ENCODE measurements at places on chromosomes 11 and 22. TPM values are rescaled to one million over a fixed set of nuclear protein-coding genes. Genes with fewer than 3 reads are reported as not detected.
A peak's percentile ranks its signal among the peaks of the same experiment; 100 is the strongest.

The NTM gene
- 3.6 TPM for total RNA-seq

The MPPED2 gene
- total RNA-seq: 50.2 TPM

The SELENOM gene
- 35.4 TPM for total RNA-seq

The SLN gene
- total RNA-seq: not detected

- H3K4me1 ChIP-seq: no peaks in the 10 kb centered on the region
- H3K36me3 ChIP-seq: no peaks in the 10 kb centered on the region
These were observed 220.7 kb downstream of the SWAP70 start for GRCh38 chr11:9884601-9885000.

GRCh38 chr22:24564376-24565058 lies 8.7 kb downstream of the SNRPD3 start:
- H3K36me3 ChIP-seq: peaks cover 14% of the 10 kb centered on the region
- H3K4me1 ChIP-seq: no peaks in the 10 kb centered on the region

DNA sequence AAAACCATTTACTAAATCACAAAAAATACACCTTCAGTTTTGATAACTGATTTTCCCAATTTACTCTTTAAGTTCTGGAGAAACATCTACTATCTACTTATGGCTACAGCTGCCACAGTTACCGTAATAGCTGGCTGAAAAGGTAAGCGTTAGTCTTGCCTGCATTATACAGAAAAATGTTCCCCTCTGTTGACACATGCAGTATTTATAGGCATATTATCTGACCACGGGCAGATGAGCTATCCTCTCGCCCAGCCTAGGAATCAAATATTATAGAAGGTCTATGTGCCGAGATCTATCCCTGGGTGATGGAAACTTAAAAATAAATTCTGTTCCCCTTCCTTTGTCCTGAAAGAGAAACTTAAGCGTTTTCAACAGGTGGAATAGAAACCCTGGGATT lies 283.8 kb downstream of the CADM1 start:
- H3K27ac ChIP-seq: no peak overlapping the region
- DNase-seq: no peak
- H3K27me3 ChIP-seq: no peaks in the 10 kb centered on the region
- no peaks in the 10 kb centered on the region for H3K4me1 ChIP-seq
- H3K4me3 ChIP-seq: no peak overlapping the region

DNA sequence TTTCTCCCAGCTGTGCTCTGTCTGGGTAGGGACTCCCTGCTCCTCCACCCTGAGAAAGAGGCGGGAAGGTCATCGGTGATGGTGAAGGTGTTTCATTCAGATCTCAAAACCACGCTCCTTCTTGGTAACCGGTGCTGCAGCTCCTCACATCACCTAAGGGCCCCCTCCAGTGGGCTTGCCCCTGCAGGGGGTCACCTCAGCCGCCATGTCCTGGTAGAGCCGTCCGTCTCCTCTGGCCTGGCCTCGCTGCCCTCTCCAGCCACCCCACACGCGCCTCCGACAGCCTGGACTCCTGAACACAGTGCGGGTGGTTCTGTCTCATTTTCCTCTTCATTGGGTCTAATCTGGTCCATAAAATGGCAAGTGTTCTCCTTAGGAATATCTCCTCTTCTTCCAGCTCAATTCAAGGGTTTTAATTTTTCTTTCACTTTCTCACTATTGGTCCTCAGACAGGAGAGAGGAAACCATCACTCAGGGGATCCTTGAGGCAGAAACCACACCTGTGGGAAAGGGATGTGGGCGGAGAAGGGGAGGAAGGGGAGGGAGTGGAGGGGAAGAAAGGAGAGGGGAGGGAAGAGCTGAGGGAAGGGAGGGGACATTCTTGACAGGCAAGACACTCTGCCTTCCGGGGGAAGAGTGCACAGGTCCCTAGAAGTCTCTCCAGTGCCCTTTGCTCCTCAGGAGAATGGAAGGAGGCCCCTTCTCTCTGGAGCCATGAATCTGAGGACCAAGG lies 1338.4 kb downstream of the TBC1D22A start:
- H3K36me3 ChIP-seq: no peaks in the 10 kb centered on the region
- peaks cover 2% of the 10 kb centered on the region for H3K4me1 ChIP-seq
- no peak overlapping the region for H3K27ac ChIP-seq
- no peak for DNase-seq
- peaks cover 13% of the 10 kb centered on the region for H3K27me3 ChIP-seq

DNA sequence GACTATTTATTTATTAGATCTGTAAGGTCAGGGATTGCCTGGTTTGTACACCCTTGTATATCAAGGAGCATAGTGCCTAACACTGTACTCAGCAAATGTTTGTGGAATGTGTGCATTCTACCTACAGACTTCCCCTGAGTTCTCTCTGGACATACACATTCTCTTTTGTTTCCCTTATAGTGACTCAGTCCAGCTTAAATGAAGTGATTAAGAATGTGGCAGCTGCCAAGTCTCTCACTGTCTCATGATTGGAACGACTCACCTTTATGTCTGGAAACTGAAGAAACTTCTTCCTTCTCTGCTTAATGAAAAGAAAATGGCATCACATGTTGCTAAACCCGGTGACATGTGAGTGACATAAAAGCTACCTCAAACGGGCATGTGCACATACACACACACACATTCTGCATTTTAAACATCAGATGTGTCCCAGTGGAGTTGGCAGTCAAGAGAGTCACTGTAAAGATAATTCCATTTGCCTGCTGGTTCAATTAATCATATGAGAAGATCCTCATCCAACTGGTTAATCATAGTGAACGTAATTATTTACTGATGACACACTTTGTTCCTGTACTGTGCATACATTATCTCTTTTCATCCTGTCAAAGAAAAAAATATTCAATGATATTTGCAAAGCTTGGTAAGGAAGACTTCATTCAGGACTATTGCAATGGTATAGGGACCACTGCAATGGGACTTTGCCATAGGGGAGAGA lies 42.8 kb downstream of the GLYAT start:
- H3K27me3 ChIP-seq: peaks cover under 1% of the 10 kb centered on the region
- no peak overlapping the region for H3K27ac ChIP-seq
- H3K4me1 ChIP-seq: no peaks in the 10 kb centered on the region
- no peaks in the 10 kb centered on the region for H3K36me3 ChIP-seq
- no peak overlapping the region for H3K4me3 ChIP-seq

DNA sequence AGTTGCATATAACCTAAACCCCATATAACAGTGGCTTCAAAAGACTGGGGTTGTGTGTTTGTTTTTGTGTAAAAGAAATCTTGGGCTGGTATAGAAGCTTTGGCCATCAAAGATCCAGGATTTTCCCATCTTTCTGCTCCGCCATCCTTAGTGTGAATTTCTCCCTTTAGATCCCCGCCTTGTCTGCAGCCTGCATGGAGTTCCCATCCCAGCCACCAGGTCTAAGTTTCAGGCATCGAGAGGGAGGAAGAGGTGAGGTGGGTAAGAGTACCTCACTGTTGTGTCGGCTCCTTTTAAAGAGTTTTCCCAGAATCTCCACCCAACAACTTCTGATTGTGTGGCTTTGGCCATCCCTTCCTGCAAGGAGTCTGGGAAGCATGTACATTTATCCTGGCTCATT lies 195.5 kb upstream of the SORL1-AS1 start:
- H3K36me3 ChIP-seq: no peaks in the 10 kb centered on the region
- H3K27me3 ChIP-seq: peaks cover 1% of the 10 kb centered on the region
- H3K4me3 ChIP-seq: no peak overlapping the region
- H3K4me1 ChIP-seq: no peaks in the 10 kb centered on the region
- no peak overlapping the region for H3K27ac ChIP-seq

DNA sequence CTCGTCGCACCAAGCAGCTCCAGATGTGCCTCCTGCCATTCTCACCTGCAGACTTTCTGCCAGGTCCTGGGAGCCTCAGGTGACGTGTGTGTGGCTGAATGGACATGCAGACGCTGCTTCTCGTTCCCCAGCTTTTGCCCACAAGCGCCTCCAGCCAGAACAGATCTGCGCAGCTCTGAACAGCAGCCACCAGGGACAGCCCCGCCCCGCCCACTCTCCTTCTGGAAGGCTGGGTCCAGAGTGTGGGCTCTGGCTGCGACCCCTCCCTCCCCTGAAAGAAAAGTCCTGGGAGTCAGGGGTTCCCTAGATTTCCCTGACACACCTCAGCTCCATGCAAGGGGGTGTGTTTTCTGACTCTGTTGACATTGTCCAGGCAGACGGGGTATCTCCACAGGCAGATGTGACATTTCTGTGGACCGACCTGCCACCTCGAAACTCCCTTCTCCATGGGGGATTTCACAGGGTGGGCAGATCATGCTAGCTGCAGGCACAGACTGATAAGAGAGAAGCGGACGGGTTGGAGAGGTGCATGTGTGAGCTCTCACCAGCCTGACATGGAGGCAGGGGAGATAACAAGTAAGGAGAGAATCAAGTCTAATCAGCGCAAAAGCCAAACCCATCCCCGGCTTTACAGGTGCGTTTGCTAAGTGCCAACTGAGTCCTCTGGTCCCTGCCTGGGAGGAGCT lies 19.8 kb downstream of the SLCO2B1 start:
- peaks cover 7% of the 10 kb centered on the region for H3K27me3 ChIP-seq
- H3K27ac ChIP-seq: no peak overlapping the region
- no peaks in the 10 kb centered on the region for H3K36me3 ChIP-seq
- no peak for DNase-seq

- H3K27ac ChIP-seq: no peak overlapping the region
- no peak for DNase-seq
- H3K27me3 ChIP-seq: no peaks in the 10 kb centered on the region
These were observed 192.3 kb upstream of the CADM1 start for GRCh38 chr11:115696563-115696962.

- peaks cover 11% of the 10 kb centered on the region for H3K27me3 ChIP-seq
- peaks cover 5% of the 10 kb centered on the region for H3K36me3 ChIP-seq
- DNase-seq: no peak
- no peak overlapping the region for H3K4me3 ChIP-seq
These were observed 30.9 kb upstream of the CREB3L1 start for GRCh38 chr11:46246521-46246920.

DNA sequence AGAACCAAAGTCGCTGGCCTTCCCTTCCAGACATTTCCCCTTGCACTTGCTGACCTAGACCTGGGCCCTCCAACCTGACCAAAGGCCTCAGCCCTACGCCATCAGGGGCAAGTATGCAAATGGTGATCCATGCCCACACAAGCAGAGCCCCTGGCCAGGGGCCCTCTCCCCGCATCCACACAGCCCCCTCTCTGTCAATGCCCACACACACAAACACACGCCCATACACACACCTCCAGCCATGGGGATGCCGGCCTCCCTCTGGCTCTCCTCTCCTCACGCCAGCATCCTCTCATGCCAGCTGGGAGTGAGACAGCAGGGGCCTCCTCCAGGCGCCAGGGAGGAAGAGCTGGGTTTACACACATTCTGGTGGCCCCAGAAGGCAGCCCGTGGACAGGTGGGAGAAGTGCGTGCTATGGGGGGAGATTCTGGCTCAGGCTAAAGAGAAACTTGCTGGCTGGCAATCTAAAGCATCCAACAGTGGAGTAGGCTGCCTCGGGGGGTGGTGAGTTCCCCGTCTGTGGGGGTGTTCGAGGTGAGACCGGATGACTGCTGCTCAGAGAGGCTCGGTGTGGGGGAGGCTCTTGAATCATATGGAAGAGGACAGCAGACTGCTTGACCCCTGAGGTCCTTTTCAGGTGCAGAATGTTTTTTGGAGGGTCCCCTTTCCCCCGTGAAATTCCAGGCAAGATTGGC lies 4.8 kb downstream of the NRXN2 start:
- peaks cover 6% of the 10 kb centered on the region for H3K4me1 ChIP-seq
- H3K27ac ChIP-seq: no peak overlapping the region
- H3K4me3 ChIP-seq: no peak overlapping the region
- no peak for DNase-seq

DNA sequence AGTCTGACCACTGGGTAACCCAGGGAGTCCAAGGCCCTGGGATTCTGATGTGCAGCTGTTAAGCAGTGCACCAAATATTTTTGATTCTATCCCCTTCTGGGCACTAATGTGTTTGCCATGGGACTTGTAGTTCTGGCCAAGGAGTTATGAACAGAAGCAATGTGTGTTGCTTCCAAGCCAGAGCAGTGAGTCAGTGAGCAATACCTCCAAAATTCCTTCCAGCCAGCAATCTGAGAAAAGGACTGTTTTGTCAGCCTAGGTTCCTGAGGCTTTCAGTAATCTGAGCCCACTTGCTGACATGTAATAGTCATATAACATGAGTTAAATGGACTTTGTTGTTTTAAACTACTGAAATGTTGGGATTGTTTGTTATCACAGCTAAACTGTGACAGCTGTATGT lies 311.4 kb downstream of the NELL1 start:
- no peak overlapping the region for H3K27ac ChIP-seq
- H3K27me3 ChIP-seq: peaks cover 2% of the 10 kb centered on the region
- no peak overlapping the region for H3K4me3 ChIP-seq
- H3K4me1 ChIP-seq: no peaks in the 10 kb centered on the region
- H3K36me3 ChIP-seq: no peaks in the 10 kb centered on the region
- no peak for DNase-seq

- H3K36me3 ChIP-seq: no peaks in the 10 kb centered on the region
- H3K4me1 ChIP-seq: peaks cover 12% of the 10 kb centered on the region
- H3K27ac ChIP-seq: peak overlapping the region; percentile 12
- no peak for DNase-seq
- no peak overlapping the region for H3K4me3 ChIP-seq
These were observed 344.7 kb downstream of the MN1 start for GRCh38 chr22:27456696-27457503.

DNA sequence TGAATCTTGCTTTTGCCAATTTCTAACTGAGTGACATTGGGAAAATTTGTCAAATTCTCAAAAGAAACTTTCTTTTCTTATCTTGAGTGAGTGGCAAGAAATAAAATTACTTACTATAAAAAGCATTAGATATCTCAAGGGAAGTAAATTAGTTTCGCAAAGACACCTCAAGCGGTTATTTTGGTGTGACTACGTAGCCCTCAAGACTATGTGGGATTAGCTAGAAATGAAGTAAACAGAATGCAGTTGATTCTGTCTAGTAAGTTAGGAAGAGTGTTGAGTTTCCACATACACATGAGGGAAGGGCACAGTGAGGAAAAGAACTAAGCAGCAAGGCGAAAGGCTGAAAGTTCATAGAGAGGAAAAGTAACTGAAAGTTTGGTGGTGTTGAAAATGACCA lies 28.3 kb upstream of the MS4A6A start:
- DNase-seq: no peak
- H3K27me3 ChIP-seq: no peaks in the 10 kb centered on the region
- H3K27ac ChIP-seq: no peak overlapping the region
- H3K4me1 ChIP-seq: no peaks in the 10 kb centered on the region
- H3K4me3 ChIP-seq: no peak overlapping the region

- H3K4me3 ChIP-seq: no peak overlapping the region
- peaks cover 25% of the 10 kb centered on the region for H3K4me1 ChIP-seq
- no peak overlapping the region for H3K27ac ChIP-seq
- peaks cover 4% of the 10 kb centered on the region for H3K27me3 ChIP-seq
- peaks cover 46% of the 10 kb centered on the region for H3K36me3 ChIP-seq
These were observed 8.0 kb downstream of the RBM14 start for GRCh38 chr11:66624450-66624849.

Measured in endothelial cell (in vitro differentiated cells).